ENCODE measurements at places on chromosomes 1 and 21.

GRCh38 chr21:45875881-45876280, 105.7 kb upstream of the COL6A1 start:
- DNase-seq: no peak

GRCh38 chr1:79128722-79129121, 122.2 kb upstream of the ADGRL4 start:
- no peak for DNase-seq

GRCh38 chr21:18069875-18070274, 174.8 kb upstream of the CHODL start:
- DNase-seq: no peak

- no peak for DNase-seq
Measured at GRCh38 chr1:70210820-70211219, 5.4 kb upstream of the LRRC40 start.

GRCh38 chr21:29195981-29196669, 65.7 kb downstream of the MAP3K7CL start:
- DNase-seq: no peak

DNA sequence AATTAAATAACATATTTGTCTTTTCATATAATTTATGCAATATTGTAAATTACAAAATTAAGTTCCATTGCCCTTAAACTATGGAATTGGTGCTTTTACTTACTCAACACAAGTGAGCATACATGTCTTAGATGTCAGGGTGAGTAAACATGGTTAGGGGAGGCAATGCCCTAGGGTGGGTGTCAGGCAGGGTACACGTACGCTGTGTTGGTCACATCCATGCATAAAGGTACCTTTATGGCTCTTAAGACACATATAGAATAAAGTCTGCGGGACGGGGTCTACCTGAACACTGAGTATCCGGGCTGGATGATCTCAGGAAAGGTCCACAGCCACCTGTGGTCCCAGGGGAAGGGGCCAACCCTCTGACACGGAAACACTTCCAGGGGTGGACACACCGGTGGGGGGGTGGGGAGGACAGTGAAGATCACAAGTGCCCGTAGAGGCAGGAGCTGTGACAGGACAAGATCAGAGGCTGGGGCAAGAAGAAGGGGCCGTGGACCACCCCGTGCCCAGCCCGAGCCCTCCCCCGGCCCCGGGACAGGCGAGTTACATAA, 720 bp downstream of the LIN9 start:
- no peak for DNase-seq

DNA sequence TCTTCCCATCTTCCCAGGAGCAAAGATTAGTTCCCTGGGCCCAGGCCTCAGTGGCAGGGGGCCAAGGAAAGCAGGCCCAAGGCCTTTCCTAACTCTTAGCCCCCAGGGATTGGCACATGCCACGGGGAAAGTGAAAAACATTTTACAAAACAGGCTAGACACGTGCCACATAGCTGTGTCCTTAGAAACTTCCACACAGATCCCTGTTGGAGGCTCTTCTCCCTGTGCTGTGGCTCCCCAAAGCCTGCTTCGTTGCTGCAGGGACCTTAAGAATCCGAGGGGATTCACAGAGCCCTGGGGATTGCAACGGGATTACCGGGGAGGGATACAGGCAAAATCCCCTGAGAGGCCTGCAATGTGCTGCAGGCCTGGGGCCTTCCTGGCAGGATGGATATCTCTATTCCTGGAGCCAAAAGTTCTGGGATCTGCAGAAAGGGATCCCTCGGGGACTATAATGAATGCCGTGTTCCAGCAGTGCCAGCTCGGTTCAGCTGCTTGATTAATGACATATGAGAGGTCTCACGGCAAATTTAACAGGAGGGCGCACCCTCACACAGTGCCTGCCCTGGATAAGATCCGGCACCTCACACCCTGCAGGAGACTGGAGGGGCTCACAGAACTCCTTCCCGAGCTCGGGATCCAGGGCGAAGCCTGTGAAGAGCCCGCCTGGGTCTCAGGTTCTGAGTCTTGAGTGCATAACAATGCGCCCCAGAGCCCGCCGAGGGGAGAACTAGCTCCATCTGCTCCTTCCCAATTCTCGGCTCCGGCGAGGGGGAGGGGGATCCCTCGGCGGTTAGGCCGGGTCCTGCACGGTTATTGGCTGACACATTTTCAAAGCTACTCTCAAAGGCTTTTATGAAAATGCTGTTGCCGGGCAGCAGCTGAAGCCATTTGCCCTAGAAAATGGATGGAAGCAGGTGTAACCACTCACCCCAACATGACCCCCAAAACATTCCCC, 15.3 kb upstream of the RGS8 start:
- DNase-seq: no peak

DNA sequence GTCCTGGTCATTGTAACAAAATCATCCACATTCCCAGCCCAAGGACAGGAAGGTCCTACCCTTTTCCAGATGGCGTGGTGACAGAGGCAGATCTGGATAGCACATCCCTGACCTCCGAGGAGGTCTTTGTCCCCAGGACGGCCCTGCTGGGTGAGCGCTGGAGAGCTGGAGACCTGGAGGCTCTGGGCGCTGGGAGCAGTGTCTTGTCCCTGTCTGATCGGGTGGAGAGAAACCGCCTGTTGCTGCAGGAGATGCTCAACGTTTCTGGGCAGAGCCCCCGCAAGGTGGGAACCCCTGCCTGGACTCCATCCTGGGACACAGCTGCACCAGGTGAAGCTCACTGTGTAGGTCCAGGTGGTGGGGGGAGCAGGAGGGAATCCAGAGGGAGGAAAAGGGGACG, 4.1 kb downstream of the KIAA1614 start:
- no peak for DNase-seq

DNA sequence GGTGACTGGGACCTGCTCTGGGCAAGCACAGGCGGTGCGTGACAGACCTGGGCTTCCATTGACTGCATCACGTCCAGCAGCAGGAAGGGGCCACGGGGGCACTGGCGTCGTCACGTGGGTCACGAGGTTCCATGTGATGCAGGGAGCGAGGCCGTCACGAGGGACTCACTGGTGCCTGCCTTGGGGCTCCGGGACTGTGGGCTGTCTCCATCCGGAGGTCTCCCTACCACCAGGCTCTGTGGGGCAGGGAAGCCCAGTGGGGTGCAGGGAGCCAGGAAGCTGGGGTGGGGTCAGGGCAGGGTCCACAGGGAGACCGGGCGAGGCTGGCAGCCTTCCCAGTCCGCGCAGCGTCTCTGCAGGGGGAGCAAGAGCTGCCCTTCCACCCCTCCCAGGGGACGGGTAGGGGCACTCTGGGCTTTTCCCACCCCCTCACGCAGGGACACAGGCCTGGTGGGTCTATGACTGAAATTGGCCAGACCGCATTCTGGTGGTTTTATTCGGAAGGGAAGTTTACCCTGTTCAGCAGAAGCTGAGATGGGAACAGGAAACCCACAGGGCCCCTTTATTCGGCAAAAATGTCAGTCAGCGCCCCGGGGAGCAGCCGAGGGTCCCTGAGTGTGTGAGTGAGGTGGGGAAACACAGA, 416 bp upstream of the TNFRSF14 start:
- DNase-seq: peak; percentile 65

GRCh38 chr1:114554577-114554976, 26.8 kb downstream of the BCAS2 start:
- DNase-seq: no peak

DNA sequence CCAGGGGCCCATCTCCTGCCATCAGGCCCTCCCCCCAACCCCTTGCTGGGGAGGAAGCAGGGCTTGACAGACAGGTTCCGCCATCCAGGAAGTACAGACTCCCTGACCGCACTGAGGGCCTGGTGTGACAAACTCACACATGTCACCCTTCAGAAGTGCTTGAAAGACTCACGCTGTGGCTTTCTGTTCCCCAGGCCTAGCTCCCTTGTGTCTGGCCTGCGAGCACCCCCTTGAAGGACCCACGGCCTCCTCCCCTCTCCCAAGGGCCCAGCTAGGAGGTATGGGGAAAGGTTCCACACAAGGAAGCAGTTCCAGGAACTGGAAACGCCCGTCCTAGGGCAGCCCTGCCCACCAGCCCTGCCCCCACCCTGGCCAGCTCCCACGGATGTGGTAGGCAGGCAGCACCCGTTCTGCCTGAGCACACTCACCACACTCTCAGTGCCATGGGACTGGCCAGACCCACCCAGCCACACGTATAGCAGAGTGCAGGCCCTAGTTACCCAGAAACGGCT, 26.7 kb downstream of the SLC2A1 start:
- peak; percentile 70 for DNase-seq

DNA sequence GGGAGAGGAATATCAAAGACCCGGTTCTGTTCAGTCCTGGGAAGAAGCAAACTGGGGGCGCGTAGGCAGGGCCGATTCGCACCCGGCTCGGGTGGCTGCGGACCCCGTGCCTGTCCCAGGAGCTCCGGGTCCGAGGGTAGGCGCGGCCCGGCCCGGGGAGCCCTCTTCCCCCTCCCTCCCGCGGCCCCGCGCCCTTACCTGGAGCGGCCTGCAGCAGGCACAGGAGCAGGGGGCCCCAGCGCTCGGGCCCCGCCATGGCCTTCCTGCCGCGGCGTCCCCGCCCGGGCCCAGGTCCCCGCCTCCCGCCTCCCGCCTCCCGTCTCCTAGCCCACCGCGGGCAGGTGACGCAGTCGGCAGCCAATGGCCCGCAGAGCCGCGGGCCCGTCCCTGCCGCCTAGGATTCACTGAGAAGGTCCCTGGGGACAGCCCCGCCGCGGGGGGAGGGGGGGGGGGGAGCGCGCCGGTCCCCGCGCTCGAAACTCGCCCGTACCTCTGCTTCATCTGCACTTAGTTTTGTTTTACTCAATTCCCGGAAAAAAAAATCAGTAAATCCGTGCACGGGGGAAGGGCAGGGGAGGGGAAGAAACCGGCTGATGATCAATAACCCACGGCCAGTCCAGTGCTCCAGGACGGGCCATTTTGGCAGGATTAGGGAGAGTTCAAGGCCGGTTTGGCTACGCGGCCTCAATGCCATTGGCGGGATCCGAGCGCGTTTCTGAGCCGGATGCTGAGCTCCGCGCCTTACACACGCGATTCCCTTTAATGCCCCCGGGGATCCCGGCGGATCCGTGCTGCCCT, at the start of gene IFNLR1:
Gene IFNLR1, minus strand, starts transcription at position 297 of the 798 bp plus-strand sequence. Its CDS starts 41 bp downstream, at position 256.
- peak; percentile 63 for DNase-seq

DNA sequence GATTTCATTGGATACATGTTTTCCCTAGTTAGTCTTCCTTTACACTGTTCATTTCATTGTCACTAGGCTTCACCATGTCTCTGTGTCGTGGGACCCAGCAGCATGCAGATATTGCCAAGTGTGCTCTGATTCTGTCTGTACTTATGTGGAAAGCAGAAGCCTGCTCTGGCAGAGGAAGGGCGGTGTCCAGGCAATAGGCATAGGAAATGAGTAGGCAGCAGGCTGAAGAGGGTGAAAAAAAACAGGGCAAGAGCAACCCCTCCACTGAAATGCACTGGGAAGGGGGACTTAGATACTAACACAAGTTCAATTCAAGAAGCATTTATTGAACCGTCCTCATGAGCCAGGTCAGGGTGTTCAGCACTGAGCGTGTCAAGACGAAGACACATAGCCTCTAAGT, 85.2 kb upstream of the VAV3 start:
- no peak for DNase-seq

- no peak for DNase-seq
Measured at GRCh38 chr1:243798726-243799125, 51.3 kb downstream of the AKT3 start.

DNA sequence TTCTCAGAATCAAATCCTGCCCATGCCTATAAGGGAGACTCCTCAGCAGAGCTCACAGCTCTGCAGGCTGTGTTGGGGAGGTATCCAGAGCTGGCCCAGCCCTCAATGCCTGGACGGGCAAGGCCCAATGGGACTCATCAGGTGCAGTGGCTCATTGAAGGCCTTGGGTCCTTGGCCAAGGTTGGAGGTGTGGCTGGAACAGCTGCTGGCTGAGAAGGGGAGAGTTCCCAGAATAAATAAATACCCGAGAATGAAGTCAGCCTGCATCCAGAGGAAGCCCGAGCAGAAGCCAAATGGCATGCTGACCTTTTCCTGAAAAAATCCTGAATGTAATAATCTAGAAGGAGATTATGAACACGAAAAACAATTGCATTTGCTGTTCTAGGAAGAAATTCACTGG, 25.2 kb upstream of the IKBKE start:
- DNase-seq: no peak

DNA sequence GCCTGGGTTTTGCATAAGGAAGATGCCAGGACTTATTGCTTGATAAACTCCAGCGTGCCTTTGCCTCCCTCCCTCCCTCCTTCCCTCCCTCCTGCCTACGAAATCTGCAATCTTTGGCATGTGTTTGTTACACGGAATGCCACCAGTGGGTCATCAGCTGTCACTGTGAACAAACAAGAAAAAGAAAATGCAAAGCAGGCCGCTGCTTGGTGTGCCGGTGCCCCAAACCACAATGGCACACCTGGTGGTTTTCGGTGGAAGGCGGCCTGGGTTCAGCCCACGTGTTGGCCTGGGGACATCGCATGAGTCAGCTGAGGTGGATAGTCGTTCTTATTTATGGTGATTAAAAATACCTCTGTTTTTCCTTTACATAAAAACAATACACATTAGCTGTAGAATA, 16.3 kb upstream of the IFNLR1 start:
- no peak for DNase-seq
